Astrocyte (in vitro differentiated cells and primary cell): ENCODE measurements at places on chromosomes 7 and 10.

GRCh38 chr7:142796501-142797390 lies 26.0 kb downstream of the PRSS2 start:
- peaks cover 32% of the 10 kb centered on the region for H3K4me1 ChIP-seq
- no peak for DNase-seq
- peaks cover 3% of the 10 kb centered on the region for H3K27me3 ChIP-seq
- peak overlapping the region; percentile 82 for H3K27ac ChIP-seq
- peaks cover 5% of the 10 kb centered on the region for H3K36me3 ChIP-seq

GRCh38 chr10:103678178-103678526 lies 177.2 kb downstream of the SH3PXD2A start:
- peak; percentile 90 for DNase-seq
- H3K27ac ChIP-seq = peak overlapping the region; percentile 91
- H3K4me1 ChIP-seq = peaks cover 25% of the 10 kb centered on the region

GRCh38 chr10:71840177-71840957 lies 10.7 kb downstream of the PSAP start:
- H3K27me3 ChIP-seq = no peaks in the 10 kb centered on the region
- no peaks in the 10 kb centered on the region for H3K36me3 ChIP-seq
- peak overlapping the region; percentile 25 for H3K27ac ChIP-seq
- H3K4me1 ChIP-seq = peaks cover 56% of the 10 kb centered on the region
- peak; percentile 98 for DNase-seq
- H3K4me3 ChIP-seq = no peak overlapping the region

- no peaks in the 10 kb centered on the region for H3K27me3 ChIP-seq
- no peak overlapping the region for H3K4me3 ChIP-seq
- no peaks in the 10 kb centered on the region for H3K36me3 ChIP-seq
Observed at GRCh38 chr7:50835156-50835555, 52.5 kb upstream of the GRB10 start.

DNA sequence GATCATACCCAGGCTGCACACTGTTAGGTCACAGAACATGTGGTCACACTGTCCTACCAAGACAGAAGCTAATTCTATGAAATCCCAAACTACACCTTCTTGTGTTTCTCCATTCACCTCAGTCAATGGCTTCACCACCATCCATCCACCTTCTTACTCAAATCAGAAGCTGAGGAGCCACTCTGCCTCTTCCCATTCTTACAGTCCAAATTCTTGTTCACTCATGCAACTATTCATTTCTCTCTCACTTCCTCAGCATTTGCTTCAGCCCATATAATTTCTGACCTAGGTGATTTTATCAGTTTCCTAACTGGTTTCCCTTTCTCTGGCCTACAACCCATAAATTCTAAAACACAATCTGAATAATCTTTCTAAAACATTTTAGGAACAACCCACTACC lies 229.2 kb downstream of the LRRN3 start:
- H3K36me3 ChIP-seq = no peaks in the 10 kb centered on the region
- no peaks in the 10 kb centered on the region for H3K4me1 ChIP-seq
- no peaks in the 10 kb centered on the region for H3K27me3 ChIP-seq
- no peak for DNase-seq
- no peak overlapping the region for H3K27ac ChIP-seq

DNA sequence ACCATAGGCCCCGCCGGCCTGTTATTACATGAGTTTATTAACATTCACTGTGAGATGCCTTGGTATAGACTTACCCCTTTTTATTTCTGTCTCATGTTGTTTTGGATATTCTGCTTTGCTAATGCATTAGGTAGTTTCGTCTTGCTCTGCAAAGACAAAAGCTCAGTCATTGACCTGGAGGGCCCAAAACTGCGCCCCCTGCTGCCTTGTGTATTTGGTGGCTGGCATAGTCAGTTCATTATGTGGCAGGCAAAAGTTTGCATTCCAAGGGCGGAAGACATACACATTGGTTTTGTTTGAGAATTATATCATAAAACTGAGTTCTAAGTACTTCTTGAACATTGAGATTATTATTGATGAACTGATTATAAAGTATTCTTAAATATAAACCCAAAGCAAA lies 372.5 kb downstream of the SDK1 start:
- no peak overlapping the region for H3K27ac ChIP-seq
- no peaks in the 10 kb centered on the region for H3K4me1 ChIP-seq
- DNase-seq = no peak
- no peaks in the 10 kb centered on the region for H3K27me3 ChIP-seq

DNA sequence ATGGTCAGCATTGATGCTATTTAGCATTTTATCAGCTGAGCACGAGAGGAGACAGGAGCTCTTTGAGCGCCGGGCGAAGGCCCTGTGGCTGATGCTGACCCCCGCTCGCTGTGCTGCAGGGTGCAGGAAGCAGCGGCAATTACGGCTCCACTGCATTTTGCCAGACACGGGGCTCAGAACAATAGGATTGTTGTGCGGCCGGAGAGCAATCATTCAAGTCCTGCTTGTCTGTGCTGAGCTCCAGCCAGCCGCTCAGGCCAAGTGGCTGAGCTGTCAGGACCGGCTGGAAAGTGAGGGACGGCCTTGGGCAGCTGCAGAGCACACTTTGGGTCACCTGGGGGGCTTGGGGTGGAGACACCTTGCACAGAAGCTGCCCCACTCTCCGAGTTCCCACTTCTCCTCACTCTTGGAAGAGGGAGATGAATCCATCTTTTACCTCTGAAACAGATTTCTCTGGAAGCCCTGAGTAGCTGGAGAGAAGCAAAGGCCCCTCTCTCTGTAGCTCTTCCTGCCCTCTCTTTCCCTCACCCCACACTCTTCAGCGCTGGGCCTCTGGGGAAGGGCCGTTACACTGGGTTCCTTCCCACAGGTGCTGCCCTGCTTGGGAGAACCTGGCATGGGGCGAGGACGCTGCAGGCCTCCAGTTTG lies 17.3 kb upstream of the ADARB2 start:
- no peaks in the 10 kb centered on the region for H3K4me1 ChIP-seq
- no peaks in the 10 kb centered on the region for H3K27me3 ChIP-seq
- H3K36me3 ChIP-seq = no peaks in the 10 kb centered on the region
- no peak overlapping the region for H3K27ac ChIP-seq
- H3K4me3 ChIP-seq = no peak overlapping the region

- H3K4me3 ChIP-seq = no peak overlapping the region
- H3K27ac ChIP-seq = peak overlapping the region; percentile 91
- peaks cover 44% of the 10 kb centered on the region for H3K4me1 ChIP-seq
- peak; percentile 99 for DNase-seq
Observed at GRCh38 chr10:77350711-77351119, 286.9 kb downstream of the KCNMA1 start.

GRCh38 chr7:151047976-151048815 lies at the start of gene ASIC3:
Gene ASIC3, plus strand, starts transcription at chr7:151048531. Its CDS starts 355 bp downstream, at chr7:151048886.
- H3K4me1 ChIP-seq = peaks cover 11% of the 10 kb centered on the region
- no peaks in the 10 kb centered on the region for H3K36me3 ChIP-seq
- H3K27ac ChIP-seq = no peak within 1 kb of the TSS
- DNase-seq = no peak
- H3K4me3 ChIP-seq = no peak within 1 kb of the TSS
- H3K27me3 ChIP-seq = peaks cover 5% of the 10 kb centered on the region

DNA sequence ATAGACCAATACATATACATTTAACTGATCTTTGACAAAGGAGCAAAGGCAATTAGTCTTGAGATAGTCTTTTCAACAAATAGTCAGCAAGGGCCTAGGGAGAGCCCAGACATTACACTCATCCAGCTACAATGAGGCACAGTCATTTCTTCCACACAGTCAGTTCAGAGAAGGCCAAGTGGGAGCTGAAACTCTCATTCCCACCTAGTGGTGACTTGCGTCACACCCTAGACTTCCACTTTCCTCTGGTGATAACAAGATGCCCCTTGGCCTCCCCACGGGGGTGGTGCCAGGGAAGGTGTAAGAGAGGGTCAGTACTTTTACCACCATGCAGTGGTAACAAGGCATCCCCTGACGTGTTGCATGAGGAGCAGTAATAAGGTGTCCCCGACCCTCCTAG lies 8.0 kb downstream of the FRMPD2 start:
- no peak for DNase-seq
- no peak overlapping the region for H3K4me3 ChIP-seq
- peaks cover 6% of the 10 kb centered on the region for H3K27me3 ChIP-seq
- H3K27ac ChIP-seq = no peak overlapping the region

- H3K4me1 ChIP-seq = no peaks in the 10 kb centered on the region
- H3K27ac ChIP-seq = no peak overlapping the region
- no peak for DNase-seq
- no peak overlapping the region for H3K4me3 ChIP-seq
- H3K36me3 ChIP-seq = no peaks in the 10 kb centered on the region
Observed at GRCh38 chr10:955820-956217, 24.3 kb upstream of the LARP4B start.

GRCh38 chr7:114741911-114742310 lies 180.0 kb upstream of the MDFIC start:
- no peak overlapping the region for H3K27ac ChIP-seq
- no peaks in the 10 kb centered on the region for H3K4me1 ChIP-seq
- DNase-seq = no peak
- no peak overlapping the region for H3K4me3 ChIP-seq
- no peaks in the 10 kb centered on the region for H3K36me3 ChIP-seq

GRCh38 chr10:60810437-60811182 lies 32.3 kb downstream of the CDK1 start:
- H3K27me3 ChIP-seq = no peaks in the 10 kb centered on the region
- peaks cover 5% of the 10 kb centered on the region for H3K4me1 ChIP-seq
- H3K4me3 ChIP-seq = no peak overlapping the region
- no peaks in the 10 kb centered on the region for H3K36me3 ChIP-seq
- H3K27ac ChIP-seq = no peak overlapping the region
- peak; percentile 66 for DNase-seq

DNA sequence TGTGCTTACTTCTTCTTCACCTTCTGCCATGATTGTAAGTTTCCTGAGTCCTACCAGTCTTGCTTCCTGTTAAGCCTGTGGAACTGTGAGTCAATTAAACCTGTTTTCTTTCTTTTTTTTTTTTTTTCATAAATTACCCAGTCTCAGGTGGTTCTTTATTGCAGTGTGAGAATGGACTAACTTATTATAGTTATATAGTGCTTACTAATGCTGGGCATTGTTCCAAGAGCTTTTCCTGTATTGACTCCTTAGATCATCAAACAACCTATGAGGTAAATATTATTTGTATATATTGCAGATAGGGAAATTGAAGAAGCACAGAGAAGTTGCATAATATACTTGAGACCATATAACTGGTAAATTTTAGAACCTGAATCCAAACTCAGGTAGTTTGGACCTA lies 98.1 kb downstream of the MBL2 start:
- H3K27ac ChIP-seq = no peak overlapping the region
- DNase-seq = no peak
- H3K4me1 ChIP-seq = no peaks in the 10 kb centered on the region
- H3K4me3 ChIP-seq = no peak overlapping the region
- H3K27me3 ChIP-seq = no peaks in the 10 kb centered on the region
- no peaks in the 10 kb centered on the region for H3K36me3 ChIP-seq

GRCh38 chr10:20598590-20598989 lies 298.5 kb downstream of the NEBL start:
- H3K4me3 ChIP-seq = no peak overlapping the region
- H3K27me3 ChIP-seq = no peaks in the 10 kb centered on the region
- DNase-seq = peak; percentile 96
- H3K27ac ChIP-seq = peak overlapping the region; percentile 71
- peaks cover 25% of the 10 kb centered on the region for H3K4me1 ChIP-seq
- H3K36me3 ChIP-seq = no peaks in the 10 kb centered on the region

DNA sequence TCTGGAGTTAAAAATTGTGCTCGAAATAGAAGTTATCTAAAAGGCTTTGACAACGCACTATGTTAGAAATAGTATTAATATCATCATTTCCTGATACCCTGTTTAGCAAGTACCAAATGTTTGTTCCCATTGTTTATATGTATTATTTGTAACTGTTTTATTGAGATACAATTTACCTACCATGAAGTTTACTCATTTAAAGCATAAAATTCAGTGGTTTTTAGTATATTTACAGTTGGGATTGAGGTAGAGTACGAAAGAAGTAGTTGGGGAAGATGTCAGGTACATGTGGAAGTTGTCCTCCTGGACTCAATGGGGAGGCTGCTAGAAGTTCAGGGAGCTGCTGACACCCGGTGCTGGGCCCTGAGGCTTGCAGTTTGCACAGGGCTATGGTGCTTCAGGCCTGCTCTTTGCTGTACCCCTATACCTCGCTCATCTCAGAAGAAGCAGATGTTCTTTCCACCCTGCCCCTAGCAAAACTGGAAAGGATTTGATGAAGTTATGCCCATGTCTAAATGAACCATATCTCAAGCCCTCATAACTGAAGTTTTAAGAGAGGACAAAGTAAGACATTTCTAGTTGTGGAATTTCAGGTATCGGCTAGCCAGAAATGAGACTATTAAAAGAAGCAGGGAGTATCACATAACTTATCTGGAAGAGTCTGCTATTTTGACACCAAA lies 25.2 kb upstream of the WNT16 start:
- DNase-seq = no peak
- no peaks in the 10 kb centered on the region for H3K36me3 ChIP-seq
- H3K27ac ChIP-seq = no peak overlapping the region

DNA sequence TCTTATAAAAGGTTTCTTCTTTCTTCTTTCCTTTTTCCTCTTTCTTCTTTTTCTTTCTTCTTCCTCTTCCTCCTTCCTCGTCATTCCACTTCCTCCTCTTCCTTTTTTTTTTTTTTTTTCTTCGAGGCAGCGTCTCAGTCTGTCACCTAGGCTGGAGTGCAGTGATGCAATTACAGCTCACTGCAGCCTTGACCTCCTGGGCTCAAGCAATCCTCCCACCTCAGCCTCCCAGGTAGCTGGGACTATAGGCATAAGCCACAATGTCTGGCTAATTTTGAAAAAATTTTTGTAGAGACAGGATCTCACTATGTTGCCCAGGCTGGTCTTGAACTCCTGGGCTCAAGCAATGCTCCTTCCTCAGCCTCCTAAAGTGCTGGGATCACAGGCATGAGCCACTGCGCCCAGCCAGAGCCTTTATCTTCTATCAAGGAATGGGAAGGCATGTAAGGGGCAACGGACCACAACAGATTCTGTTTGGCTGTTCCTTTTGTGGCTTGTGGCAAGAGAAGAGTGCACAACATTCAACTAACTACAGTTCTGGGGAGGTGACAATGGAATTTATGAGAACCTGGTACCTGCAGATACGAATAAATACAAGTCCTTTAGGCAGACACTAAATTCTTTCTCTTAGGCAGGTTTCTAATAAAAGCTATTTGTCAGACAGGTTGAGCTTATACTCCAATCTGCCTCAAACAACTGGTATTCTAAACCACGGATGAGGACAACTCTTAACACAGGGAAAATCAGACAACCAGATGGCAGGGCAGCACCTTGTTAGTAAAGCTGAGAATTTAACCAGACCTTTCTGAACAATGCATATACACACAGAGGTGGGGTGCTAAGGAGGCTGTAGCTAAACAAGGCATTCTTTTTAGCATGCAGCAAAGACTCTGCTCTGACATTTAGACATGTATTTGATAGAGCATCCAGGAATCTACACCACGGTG lies 100.3 kb downstream of the DOCK4 start:
- H3K27me3 ChIP-seq = no peaks in the 10 kb centered on the region
- no peak for DNase-seq
- H3K36me3 ChIP-seq = no peaks in the 10 kb centered on the region
